Esophagus muscularis mucosa (tissue), 4 donors: ENCODE measurements at places on chromosomes 7 and 10. TPM values are rescaled to one million over a fixed set of nuclear protein-coding genes. Genes with fewer than 3 reads are reported as not detected.

Gene LAMB4
- total RNA-seq, result 1.7 TPM

Gene CELF2
- total RNA-seq, result 128 TPM

GRCh38 chr10:119421891-119422681 lies 120.4 kb downstream of the RGS10 start:
- H3K4me1 ChIP-seq, result peaks cover 19% of the 10 kb centered on the region

GRCh38 chr10:69413221-69413865 lies 3.4 kb downstream of the TACR2 start:
- no peaks in the 10 kb centered on the region for H3K27me3 ChIP-seq
- H3K36me3 ChIP-seq, result no peaks in the 10 kb centered on the region
- DNase-seq, result peak; percentile 95
- H3K27ac ChIP-seq, result peak overlapping the region; percentile 98
- H3K4me3 ChIP-seq, result peak overlapping the region; percentile 47

- H3K27ac ChIP-seq, result no peak overlapping the region
- peaks cover 14% of the 10 kb centered on the region for H3K4me1 ChIP-seq
- no peaks in the 10 kb centered on the region for H3K36me3 ChIP-seq
- no peak overlapping the region for H3K4me3 ChIP-seq
These were observed 34.5 kb downstream of the FRMD4A start for GRCh38 chr10:14296065-14296709.

DNA sequence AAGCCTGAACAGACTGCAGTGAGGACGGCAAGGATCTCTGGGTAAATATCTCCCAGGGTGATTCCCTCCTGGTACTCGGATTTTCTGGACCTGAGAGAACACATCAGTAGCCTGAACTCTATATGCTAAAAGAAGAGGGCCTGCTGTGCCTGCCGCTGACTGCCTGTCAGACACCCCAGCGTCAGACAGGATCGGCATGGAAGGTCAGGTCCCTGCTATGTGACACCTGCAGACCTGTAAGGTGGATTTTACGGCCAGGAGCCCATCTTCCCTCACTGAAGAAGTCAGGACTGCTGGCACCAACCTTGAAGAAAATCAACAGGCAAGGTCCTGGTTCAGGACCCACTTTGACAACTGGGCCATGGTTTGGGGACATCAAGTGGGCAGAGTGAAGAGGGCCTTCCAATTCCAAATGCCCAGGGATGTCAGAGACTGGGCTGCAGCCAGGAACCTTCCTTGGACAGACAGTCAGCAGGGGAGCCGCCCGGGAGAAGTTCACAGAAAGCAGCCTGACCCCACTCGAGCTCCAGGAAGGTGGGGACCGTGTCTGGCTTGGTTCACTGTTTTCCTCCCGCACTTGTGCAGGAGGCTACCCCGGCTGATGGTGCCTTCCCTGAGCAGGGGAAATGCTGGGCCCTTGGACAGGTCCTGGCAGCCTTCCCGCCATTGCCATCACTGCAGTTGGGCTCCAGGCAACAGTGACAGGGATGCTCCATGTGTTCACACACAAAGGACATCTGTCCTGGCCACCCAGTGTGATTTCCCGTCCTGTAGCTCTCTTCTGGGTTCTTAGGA lies 91.8 kb upstream of the LANCL2 start:
- H3K27me3 ChIP-seq, result peaks cover 21% of the 10 kb centered on the region
- H3K4me1 ChIP-seq, result no peaks in the 10 kb centered on the region
- H3K27ac ChIP-seq, result no peak overlapping the region
- peak; percentile 80 for DNase-seq
- H3K4me3 ChIP-seq, result no peak overlapping the region

Gene HNRNPH3
- total RNA-seq, result 81.8 TPM

Gene TEX47
- not detected for total RNA-seq
